Neural crest cell (in vitro differentiated cells): ENCODE measurements at places on chromosomes 13 and 19. TPM values are rescaled to one million over a fixed set of nuclear protein-coding genes. Genes with fewer than 3 reads are reported as not detected.

- no peak overlapping the region for H3K4me3 ChIP-seq
- peaks cover 10% of the 10 kb centered on the region for H3K36me3 ChIP-seq
- DNase-seq, result no peak
- no peak overlapping the region for H3K27ac ChIP-seq
- peaks cover 5% of the 10 kb centered on the region for H3K4me1 ChIP-seq
These were observed 76.0 kb downstream of the CAB39L start for GRCh38 chr13:49367640-49368422.

DNA sequence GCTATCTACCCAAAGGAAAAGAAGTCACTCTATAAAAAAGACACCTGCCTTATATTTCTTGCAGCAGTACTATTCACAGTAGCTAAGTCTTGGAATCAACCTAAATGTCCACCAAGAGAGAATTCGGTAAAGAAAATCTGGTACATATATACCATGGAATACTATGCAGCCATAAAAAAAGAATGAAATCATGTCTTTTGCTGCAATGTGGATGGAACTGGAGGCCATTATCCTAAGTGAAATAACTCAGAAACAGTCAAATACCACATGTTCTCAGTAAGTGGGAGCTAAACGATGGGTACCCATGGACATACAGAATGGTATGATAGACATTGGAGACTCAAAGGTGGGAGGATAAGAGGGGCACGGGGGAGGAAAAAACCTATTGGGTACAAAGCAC, 82.5 kb upstream of the KCTD15 start:
- no peak overlapping the region for H3K4me3 ChIP-seq
- no peak overlapping the region for H3K27ac ChIP-seq
- H3K4me1 ChIP-seq, result no peaks in the 10 kb centered on the region
- H3K27me3 ChIP-seq, result peaks cover 47% of the 10 kb centered on the region
- H3K36me3 ChIP-seq, result no peaks in the 10 kb centered on the region

DNA sequence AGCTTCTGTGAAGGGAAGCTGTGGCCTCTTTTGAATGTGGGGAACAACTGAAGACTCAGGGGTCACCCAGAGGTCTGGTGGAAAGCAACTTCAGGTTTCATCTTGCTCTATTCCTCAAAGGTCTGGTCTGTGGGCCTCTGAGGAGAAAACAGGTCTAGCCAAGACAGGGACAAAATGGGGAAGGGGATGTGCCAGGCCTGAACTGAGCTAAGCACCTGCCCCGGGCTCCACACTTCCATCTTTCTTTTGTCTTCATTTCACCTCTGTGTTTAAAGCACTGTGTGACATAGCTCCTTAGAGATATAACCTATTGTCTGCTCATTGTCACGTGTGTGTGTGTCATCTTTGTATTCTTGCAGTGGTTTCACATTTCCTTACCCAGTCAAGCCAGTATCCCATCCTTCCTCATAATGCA, 19.9 kb upstream of the GDF15 start:
- peaks cover 4% of the 10 kb centered on the region for H3K27me3 ChIP-seq
- H3K4me1 ChIP-seq, result peaks cover 25% of the 10 kb centered on the region
- no peak overlapping the region for H3K27ac ChIP-seq
- DNase-seq, result no peak
- H3K36me3 ChIP-seq, result no peaks in the 10 kb centered on the region

DNA sequence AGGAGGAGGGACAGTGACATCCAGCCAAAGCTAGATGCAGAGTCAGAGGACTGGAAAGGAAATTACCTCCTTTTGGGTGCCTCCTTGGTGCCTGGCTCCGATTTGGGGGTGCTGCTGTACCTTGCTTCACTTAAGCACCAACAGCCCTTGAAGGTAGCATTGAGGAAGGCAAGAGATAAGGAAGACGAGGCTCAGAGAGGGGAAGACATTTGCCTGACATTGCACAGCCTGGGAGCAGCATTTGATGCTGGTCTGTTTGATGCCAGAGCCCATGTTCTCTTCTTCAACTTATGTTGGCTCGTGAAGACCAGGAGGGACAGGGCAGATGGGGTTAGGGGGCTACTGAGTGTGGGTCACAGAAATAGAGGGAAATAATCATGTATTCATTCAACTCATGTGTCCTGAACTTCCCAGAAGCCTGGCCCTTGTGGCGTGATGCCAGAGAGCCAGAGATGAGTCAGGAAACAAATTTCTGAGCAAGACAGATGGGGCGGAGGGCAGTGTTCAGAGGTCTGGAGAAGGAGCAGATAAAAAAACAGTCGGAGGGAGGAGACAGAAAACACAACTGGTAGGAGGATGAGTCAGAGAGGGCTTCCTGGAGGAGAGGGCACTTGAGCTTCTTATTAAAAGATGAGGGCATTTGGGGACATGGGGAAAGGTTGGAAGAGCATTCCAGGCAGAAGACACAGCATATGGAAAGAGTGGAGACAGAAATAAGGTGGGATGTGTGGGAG, 3.0 kb upstream of the C19orf81 start:
- H3K36me3 ChIP-seq, result no peaks in the 10 kb centered on the region
- DNase-seq, result no peak
- H3K27me3 ChIP-seq, result peaks cover 24% of the 10 kb centered on the region

DNA sequence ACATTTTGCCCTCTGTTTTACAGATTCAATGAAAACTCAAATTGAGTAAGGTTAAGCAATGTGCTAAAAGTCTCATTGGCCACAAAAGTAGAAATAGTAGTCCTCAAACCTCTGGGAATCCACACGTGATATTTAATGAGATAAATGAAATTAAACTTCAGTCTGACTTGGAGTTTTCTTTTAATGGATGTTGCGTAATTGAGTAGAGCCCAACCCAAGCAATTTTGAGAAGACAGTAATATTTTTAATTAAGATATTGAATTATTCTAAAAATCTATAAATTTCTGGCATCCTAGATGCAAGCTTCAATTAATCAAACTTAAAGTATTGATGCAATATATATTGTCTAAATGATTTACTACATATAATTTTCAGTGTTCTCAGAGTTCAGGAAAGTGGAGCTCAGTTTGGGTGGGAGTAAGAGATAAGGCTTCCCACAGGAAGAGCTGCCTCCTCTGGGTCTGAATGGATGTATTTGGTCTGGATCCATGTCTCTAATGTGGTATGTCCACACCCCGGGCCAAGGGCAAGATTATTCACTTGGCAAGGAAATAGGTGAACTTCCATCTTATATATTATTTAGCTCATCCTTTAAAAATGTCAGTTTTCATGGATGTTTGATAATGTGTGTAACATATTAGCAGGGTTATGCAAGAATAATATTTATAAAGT, 6.9 kb downstream of the MBNL2 start:
- H3K36me3 ChIP-seq, result peaks cover 15% of the 10 kb centered on the region
- H3K4me1 ChIP-seq, result peaks cover 55% of the 10 kb centered on the region
- no peaks in the 10 kb centered on the region for H3K27me3 ChIP-seq
- no peak overlapping the region for H3K4me3 ChIP-seq
- H3K27ac ChIP-seq, result no peak overlapping the region

DNA sequence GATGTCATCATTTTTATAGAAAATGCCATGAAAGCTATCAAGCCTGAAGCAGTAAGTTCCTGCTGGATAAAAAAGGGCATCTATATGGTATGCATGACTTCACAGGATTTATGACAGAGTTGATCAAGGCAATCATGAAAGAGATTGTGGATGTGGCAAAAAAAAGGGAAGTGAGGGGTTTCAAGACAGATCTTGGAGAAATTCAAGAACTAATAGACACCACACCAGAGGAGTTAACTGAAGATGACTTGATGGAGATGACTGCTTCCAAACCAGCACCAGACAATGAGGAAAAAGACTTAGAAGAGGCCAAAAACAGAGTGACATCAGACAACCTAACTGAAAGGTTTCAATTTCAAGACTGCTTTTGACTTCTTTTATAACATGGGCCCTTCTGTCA, 691.1 kb upstream of the SLC10A2 start:
- no peaks in the 10 kb centered on the region for H3K27me3 ChIP-seq
- DNase-seq, result no peak
- no peak overlapping the region for H3K4me3 ChIP-seq
- no peak overlapping the region for H3K27ac ChIP-seq
- no peaks in the 10 kb centered on the region for H3K36me3 ChIP-seq

- H3K4me3 ChIP-seq, result no peak overlapping the region
- no peaks in the 10 kb centered on the region for H3K27me3 ChIP-seq
- H3K4me1 ChIP-seq, result no peaks in the 10 kb centered on the region
- no peak overlapping the region for H3K27ac ChIP-seq
- no peaks in the 10 kb centered on the region for H3K36me3 ChIP-seq
These were observed 528.3 kb upstream of the ATXN8OS start for GRCh38 chr13:69579351-69579750.

DNA sequence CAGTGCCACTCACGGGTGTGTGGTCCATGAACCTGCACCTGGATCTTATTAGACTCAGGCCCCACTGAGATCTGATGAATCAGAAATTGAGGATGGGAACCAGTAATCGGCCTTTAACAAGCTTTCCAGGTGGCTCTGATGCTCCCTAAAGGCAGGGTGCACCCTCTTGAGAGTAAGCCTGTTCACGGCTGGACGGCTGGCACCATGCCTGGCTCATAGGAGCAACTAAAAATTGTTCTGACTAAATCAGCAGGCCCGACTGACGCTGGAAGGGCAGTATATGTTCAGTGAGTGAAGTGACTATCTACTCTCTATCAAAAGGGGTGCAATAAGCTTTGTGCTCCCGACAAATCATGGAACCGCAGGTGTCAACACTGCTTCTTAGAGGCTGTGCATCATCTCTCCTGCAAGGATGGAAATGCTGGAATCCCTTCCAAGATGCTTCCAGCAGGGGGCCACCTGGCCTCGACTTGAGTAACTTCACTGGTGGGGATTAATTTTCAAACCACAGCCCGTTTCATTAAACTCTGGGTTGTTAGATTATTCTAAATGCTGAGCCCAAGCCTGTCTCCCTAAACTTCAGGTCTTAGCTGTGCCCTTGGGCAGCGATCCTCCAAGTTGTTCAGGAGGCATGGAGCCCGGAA, 28.4 kb downstream of the TMTC4 start:
- H3K36me3 ChIP-seq, result peaks cover 19% of the 10 kb centered on the region
- H3K27me3 ChIP-seq, result no peaks in the 10 kb centered on the region
- peak; percentile 17 for DNase-seq
- no peak overlapping the region for H3K4me3 ChIP-seq
- H3K27ac ChIP-seq, result no peak overlapping the region
- peaks cover 23% of the 10 kb centered on the region for H3K4me1 ChIP-seq

DNA sequence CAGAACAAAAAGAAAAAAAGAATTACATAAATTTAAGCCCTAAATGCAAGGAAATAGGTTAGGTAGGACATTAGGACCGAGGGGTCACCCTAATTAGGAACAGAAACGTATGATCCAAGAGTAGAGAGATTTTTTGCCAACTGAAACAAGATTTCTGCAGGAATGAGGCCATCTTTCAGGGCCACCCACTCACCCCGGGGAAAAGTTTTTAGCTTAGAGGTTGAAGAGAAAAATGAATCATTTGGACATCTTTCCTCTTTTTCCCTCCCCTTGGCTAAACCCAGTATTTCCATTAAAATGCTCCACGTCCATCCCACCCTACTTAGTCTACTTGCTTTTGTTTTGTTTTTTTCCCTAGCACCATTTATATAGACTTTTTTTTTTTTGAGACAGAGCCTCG, 10.6 kb upstream of the PNMA8A start:
- H3K36me3 ChIP-seq, result no peaks in the 10 kb centered on the region
- DNase-seq, result no peak
- no peak overlapping the region for H3K4me3 ChIP-seq
- H3K27me3 ChIP-seq, result peaks cover 2% of the 10 kb centered on the region
- H3K27ac ChIP-seq, result no peak overlapping the region

- H3K4me3 ChIP-seq, result no peak overlapping the region
- H3K36me3 ChIP-seq, result no peaks in the 10 kb centered on the region
- no peak for DNase-seq
- H3K27ac ChIP-seq, result no peak overlapping the region
- H3K4me1 ChIP-seq, result no peaks in the 10 kb centered on the region
These were observed 13.6 kb downstream of the TNFSF13B start for GRCh38 chr13:108283110-108283509.

DNA sequence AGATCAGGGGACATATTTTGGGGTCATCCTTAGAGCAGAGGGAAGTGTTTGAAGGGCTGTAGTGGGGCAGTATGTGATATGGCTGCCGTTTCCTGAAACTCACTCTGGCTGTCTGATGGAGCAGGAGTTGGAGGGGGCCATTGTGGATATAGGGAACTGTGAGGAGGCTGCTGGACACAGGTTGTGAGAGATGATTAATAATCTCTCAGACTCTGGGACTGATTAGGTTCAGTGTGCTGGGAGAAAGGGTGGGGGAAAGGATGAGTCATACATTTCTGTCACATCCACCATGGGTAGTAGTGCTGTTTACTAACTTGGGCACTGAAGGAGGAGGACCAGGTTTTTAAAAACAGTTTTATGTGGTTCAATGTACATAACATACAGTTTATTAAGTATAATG, 4.8 kb downstream of the B3GLCT start:
- H3K27ac ChIP-seq, result no peak overlapping the region
- peak overlapping the region; percentile 4 for H3K4me3 ChIP-seq
- no peaks in the 10 kb centered on the region for H3K27me3 ChIP-seq
- H3K4me1 ChIP-seq, result peaks cover 52% of the 10 kb centered on the region
- no peaks in the 10 kb centered on the region for H3K36me3 ChIP-seq
- no peak for DNase-seq

DNA sequence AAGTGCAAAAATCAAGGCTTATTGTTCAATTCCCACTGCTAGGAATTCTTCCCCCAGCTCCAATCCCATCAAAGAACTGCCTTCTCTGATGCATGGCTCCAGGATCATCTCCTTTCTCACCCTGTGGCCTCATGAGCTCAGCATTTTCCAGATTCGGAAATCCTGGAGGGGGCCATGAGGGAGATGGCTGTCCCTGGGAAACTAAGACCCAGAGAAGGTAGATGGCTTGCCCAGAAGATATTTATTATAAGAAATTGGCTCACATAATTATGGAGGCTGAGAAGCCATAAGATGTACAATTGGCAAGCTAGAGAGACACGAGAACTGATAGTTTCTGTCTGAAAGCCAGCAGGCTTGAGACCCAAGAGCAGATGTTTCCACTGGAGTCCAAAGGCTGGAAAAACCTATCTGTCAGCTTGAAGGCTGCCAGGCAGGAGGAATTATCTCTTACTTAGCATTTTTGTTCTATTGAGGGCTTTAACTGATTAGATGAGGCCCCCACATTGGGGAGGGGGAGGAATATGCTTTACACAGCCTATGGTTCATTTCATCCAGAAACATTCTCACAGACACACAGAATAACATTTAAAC, 58.6 kb downstream of the GADD45B start:
- H3K27me3 ChIP-seq, result no peaks in the 10 kb centered on the region
- peaks cover 15% of the 10 kb centered on the region for H3K4me1 ChIP-seq
- H3K36me3 ChIP-seq, result peaks cover 3% of the 10 kb centered on the region
- no peak for DNase-seq
- H3K4me3 ChIP-seq, result no peak overlapping the region

The SNRNP70 gene
- 291 and 303 TPM in 2 replicates for total RNA-seq

The DLL3 gene
- total RNA-seq, result 17.9 and 22.3 TPM in 2 replicates

The NANOS3 gene
- 0.73 and 1.6 TPM in 2 replicates for total RNA-seq

The C1QTNF9B gene
- not detected in 2 replicates for total RNA-seq
